ENCODE measurements at places on chromosomes 16 and 17.

DNA sequence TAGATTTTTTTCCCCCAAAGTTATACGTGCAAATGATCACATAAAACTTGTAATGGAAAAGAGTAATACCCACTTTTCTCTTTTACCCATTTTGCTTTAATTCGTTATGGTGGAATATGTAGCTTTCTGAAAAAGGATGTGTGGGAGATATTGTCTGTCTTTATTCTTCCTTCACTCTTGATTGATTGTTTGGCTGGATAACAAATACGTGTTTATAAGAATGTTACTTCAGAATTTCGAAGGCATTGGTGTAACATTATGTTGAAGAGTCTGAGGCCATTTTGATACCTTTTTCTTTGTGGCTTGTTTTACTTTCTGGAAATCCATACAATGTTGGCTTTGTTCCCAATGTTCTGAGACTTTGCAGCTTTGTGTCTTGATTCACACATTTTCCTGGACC, 71.4 kb downstream of the BCAS3 start:
- DNase-seq: no peak

- DNase-seq: no peak
These were observed 221.1 kb upstream of the XYLT1 start for GRCh38 chr16:17691899-17692176.

GRCh38 chr17:69105907-69106730, 35.6 kb downstream of the ABCA6 start:
- no peak for DNase-seq

GRCh38 chr17:65559461-65559803, 2.0 kb downstream of the AXIN2 start:
- DNase-seq: no peak

GRCh38 chr16:56683424-56684172, 1.3 kb downstream of the MT1X start:
- no peak for DNase-seq

DNA sequence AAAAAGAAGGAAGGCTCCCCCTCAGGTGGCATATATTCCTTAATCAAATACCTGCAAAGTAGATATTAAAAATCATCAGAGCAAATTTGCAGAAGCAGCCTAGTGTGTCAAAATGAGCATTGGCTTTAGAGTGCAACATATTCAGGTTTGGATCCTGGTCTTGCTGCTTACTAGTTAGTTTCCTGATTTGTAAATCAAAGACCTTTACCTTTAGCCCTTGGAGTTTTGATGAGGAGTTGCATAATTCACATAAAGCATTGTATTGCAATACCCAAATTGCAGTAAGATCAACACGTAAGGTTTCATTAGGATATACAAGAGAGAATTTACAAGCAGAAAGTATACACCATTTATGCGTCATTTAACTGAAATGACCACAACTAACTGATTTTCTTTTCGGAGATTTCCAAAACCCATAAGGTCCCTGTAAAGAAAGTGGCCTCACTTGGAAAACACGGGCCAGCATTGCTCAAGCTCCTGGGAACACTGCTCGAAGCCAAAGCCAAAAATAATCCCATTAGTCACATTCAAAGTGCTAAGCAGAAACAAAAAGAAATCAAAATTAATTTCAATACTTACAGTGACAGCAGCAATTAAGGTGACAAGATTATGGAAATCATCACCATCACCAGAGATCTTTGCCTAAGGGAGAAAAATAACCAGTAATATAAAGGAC, 415.9 kb upstream of the ERCC4 start:
- DNase-seq: no peak

DNA sequence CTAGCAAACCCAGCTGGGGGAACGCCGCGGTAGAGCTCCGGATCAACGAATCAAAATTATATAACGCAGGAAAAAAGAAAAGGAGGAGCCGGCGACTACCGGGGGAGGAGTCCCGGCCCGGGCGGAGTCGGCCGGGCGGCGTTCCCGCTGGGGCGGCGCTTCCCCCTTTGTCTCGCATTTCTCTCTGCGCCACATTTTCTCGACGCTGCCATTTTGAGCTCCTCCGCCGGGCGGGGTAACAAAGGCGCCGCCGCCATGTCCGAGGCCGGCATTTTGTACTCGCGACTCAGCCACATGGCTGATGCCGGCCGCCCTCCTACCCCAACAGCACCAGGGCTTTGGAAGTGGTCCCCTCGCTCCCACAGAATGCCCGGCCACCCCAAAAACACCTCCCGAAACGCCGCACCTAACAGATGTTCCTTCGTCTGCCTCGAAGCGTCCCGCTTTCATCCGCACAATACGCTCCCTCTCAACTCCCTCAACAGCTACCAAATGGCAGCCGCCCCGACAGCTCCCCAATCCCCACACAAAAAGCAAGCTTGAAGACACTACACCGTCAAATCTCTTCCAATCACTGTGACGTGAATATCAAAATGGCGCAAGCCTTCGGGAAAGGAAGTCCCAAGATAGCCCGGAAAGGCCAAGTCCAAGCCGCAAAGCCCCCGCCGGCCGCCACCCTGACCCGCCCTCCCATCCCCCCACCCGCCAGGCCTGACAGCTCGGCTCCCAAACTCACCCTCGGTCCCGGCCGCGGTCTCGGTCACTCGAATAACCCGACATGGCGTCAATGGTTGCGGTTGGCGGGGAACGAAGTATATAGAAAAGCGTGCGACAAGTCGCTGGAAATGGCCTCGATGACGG, 519 bp downstream of the DDX5 start:
- DNase-seq: peak; percentile 75

- DNase-seq: no peak
These were observed 1.1 kb upstream of the DRC7 start for GRCh38 chr16:57693550-57693949.

DNA sequence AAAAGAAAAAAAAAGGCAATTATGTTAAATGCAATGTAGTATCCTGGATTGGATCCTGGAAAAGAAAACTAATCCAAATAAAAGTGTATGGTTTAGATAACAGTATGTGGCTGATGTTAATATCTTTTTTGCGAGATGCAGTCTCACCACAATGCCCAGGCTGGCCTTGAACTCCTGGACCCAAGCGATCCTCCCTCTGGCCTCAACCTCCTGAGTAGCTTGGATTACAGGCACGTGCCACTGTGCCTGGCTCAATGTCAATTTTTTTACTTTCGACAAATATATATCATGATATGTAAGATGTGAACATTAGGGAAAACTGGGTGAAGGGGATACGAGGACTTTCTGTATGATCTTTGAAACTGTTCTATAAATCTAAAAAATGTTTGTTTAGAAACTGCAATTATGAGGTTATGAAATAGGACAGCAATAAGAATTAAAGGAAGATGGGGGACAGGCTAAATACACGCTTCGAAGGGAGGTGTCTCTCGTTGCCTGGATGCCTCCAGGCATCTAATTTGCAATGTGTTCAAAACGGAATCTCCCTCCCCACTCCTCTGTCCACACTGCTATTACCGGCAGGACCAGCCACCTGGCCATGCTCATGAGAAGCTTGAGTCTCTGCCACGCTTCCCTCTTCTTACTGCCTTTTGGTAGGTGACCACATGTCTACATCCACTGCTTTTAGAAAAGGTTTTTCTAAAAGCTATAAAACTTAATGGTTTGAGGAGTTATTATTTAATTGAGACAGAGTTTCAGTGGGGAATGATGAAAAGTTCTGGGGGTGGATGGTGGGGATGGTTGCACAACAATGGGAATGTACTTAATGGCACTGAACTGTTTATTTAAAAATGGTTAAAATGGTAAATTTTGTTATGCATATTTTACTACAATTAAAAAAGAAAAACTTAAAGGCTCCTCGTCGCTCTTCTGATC, 15.2 kb downstream of the UBE2O start:
- no peak for DNase-seq

GRCh38 chr16:71276589-71277334, 12.4 kb downstream of the CMTR2 start:
- DNase-seq: no peak

GRCh38 chr16:70661918-70662641, 15.7 kb downstream of the IL34 start:
- no peak for DNase-seq

DNA sequence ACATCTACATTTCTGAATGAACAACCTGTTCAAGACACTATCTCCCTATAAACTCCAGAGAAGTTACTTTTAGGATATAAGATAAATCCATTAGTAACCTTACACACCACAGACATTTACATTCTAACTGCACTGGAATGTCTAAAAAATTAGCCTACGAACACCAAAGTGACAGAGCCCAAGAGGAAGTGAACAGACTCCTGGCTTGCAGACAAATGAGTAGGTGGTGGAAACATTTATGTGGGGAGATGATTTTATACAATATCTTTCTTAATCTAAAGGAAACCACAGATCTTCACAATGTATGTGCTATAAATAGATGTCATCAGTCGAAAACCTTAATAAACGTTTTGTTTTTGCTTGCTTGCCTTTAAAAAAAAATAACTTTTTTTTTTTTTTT, 18.8 kb downstream of the ZNF652 start:
- no peak for DNase-seq

GRCh38 chr16:51150888-51151320, at the start of gene SALL1:
TSS of gene SALL1 (minus strand) at chr16:51151270. CDS start at chr16:51151241, 29 bp downstream.
- no peak for DNase-seq

DNA sequence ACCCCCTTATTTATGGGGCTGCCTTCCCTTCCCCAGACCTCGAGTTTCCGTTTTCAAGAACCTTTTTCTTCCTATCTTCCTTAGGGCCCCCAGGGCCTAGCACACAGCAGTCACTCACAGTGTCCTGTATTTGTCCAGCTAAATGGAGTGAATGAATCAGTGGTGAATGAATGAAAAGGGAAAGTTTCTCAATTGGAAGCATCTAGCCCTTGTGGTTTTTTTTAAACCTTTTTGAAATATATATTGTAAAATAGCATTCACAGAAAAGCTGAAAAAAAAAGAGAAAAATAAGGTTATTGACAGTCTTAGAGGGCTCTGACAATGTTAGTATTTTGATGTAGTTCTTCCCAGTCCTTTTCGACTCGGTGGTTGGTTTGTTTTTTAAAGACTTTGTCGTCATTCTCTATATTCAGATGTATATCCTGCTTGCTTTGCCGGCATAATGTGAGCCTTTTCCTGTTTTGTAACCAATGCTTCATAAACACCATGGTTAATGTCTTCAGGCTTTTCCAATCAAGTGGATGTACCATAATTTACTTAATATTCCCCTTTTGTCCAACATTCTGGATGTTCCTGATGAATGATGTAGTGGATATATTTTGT, 45.3 kb downstream of the RAI1 start:
- DNase-seq: no peak

DNA sequence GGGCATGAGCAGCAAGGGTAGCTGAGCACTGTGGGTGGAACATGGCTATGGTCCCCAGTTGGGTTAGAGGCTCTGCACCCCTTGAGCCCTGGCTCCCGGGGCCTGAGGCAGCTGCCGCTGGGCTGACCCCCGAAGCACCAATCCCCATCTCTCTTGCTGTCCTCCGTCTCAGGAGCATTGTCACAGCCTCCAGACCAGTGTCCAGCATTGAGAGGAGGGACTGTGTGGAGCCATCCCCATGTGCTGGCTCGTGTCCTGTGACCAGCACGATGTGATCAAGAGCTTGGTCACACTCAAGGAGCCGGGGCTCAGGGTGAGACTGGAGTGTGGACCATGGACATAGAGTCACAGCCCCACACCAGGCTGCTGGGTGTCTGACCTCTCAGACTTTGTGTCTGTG, 2.9 kb downstream of the SMTNL2 start:
- DNase-seq: no peak

DNA sequence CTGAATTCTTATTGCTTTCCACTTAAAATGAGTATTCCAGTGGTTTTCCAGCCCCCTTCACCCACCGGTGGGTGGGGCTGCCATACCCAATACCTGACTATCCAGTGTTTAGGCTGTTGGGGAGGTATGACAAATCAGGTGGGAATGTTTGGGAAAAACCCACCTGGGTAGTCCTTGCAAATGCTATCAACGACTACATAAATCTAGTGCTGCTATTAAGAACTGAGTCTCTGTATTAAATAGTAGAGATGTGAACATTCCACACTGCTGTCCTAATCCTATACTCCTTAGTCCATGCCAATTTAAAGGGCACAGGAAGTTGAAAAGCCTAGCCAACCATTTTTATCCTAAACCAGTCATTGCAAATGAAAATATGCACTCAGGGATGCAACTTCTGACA, 126.6 kb downstream of the AXIN2 start:
- no peak for DNase-seq

GRCh38 chr16:86509759-86510464, 415 bp upstream of the FOXF1 start:
- DNase-seq: no peak

- no peak for DNase-seq
These were observed 44.1 kb downstream of the MIS12 start for GRCh38 chr17:5530265-5531084.

- DNase-seq: no peak
These were observed 47.8 kb upstream of the RASL10B start for GRCh38 chr17:35683591-35683990.

DNA sequence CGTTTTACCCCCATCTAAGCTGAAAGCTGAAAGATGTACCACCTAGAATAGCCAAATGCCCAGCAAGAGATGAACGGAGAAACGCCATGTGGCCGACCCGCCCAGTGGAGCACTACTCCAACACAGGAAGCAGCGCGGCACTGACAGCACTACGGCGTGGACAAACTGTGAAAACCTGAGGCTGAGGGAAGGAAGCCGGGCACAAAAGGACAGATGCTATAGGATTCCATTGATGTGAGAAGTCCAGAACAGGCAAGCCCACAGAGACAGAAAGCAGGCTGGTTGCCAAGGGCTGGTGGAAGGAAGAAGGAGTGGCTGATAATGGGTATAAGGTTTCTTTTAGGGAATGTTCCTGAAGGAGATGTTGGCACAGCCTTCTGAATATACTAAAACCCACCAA, 29.4 kb upstream of the SLC38A8 start:
- no peak for DNase-seq

DNA sequence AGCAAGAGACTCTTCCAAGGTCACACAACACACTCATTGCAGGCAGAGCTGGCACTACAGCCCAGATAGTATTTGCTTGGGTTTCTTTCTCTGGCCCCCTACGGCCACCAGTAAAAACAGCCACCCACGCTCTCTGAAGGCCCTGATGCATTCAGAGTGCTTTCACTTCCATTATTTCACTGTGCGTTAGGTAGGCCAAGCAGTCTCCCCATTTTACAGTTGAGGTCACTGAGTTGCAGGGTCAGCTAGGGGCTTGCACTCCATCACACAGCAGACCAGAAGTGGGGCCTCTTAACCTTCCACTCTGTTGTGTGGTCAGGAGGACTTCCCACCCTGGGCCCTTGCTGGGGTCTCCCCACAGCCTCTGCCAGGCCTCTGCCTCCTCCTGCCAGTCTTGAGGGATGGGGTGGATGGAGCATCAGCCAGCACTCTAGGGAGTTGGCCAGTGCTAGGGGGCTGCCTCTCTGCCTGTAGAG, 2.5 kb downstream of the TBX21 start:
- DNase-seq: no peak

- no peak for DNase-seq
These were observed 383.0 kb downstream of the PMP22 start for GRCh38 chr17:14882131-14882530.

DNA sequence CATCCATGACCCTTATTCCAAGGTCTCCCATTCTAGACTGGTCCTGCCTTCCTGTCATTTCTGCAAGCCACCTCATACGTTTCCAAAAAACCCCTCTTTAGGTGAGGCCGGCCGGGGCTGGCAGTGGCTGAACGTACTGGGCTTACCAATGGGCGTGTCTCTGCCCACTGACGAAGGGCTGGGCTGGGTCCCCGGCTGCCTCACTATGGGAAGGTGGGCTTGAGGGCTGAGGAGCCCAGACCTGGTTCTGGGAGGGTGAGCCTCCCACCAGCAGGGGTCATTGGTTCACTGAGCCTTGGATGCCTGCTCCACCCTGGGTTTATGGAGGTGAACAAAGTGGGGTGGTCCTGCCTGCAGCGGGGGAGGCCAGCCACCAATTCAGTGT, 19.9 kb downstream of the KDM8 start:
- no peak for DNase-seq

Data from GDM1 (cell line).